ENCODE measurements at places on chromosomes 5 and 9.

DNA sequence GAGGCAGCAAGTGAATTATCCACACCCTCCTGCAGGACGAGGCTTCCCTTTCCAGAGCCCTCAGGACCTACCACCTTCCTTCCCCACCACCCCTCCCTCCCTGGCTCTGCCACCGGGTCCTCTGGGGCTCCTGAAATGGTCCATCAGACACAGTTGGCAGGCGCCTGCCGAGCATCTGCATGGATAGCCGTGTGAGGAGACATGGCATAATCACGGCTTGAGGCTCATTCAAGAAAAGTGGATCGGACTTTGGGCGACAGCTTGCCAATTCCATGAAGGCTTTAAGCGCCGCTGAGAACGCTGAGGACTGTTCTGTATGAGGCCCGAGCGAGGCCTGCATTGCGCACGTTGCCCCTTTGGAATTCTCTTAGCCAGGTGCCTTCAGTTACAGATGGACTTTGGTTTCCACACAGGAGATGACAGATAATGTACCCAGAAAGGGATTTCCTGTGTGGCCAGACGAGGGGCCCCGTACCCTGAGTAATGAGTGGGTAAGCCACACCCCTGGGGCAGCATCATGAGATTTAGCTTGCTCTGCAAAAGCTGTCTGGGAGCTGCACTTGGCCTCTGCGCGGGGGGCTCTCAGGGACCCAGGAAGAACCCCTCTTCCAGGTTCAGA lies 179.8 kb downstream of the OLFM1 start:
- DNase-seq = no peak

GRCh38 chr9:124254261-124254682 lies 3.5 kb upstream of the NEK6 start:
- DNase-seq = no peak

DNA sequence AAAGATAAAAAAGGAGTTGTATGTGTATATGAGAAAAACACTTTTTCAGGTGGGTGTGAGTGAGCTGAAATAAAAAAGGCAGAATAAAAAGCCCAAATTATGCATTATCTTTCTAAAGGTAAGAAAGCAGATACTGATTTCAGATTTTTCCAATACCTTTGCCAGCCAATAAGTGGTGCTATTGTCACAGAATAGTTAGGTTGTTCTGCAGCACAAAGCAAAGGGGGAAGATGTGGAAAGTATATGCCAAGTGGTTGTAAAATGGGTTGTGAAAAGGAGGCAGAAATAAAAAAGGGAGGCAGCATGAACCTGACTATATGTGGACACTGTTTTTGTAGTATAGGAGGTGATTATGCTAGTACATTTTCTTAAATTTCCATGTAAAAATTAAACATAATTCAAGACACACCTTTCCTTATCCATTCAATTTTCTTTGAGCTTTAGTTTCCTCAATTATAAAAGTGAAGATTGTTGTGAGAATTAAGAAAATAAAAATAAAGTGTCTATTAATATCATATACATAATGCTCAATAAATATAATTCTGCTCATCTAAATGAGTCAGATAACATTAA lies 106.7 kb downstream of the SMIM15 start:
- DNase-seq = no peak

GRCh38 chr5:178394074-178394473 lies 161.5 kb upstream of the PHYKPL start:
- no peak for DNase-seq

- no peak for DNase-seq
Measured at GRCh38 chr5:180202939-180203573, 6.0 kb downstream of the RASGEF1C start.

DNA sequence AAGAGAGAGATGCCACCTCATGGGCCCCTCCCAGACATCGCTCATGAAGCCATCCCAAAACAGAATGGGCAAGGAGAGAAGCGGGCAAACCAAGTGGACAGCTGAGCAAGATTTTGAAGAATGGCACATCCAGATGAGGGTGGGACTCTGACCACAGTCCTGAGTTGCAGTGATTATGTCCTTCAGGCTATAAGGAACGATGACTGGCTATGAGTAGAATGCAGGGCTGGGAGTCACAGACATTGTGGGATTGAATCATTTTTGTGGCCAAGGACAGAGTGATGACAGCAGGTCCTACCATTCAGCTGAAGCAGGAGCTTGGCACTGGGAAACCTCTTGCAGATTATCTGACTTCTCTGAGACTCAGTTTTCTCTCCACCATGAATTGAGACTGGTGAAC lies 245.7 kb upstream of the SLC30A5 start:
- no peak for DNase-seq

GRCh38 chr5:141845371-141845851 lies 32.8 kb downstream of the PCDH1 start:
- no peak for DNase-seq

GRCh38 chr9:120904978-120905301 lies 21.7 kb downstream of the TRAF1 start:
- DNase-seq = no peak

GRCh38 chr5:58041884-58042283 lies 418.0 kb downstream of the PLK2 start:
- DNase-seq = no peak

DNA sequence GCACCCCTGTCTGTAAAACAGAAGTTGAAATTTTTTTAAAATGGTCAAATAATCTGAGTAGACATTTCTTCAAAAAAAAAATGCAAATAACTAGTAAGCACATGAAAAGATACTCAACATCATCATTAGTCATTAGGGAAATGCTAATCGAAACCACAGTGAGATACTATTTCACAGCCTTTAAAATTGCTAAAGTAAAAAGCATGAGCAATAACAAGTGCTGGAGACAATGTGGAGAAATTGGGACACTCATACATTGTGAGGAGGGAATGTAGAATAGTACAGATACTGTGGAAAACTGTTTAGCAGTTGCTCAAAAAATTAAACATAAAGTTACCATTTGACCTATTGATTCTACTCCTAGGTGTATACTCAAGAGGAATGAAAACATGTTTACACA lies 58.4 kb upstream of the RUSC2 start:
- DNase-seq = no peak

Data from sciatic nerve (tissue), 2 donors.